BJ (cell line): ENCODE measurements at places on chromosomes 11 and 22.

DNA sequence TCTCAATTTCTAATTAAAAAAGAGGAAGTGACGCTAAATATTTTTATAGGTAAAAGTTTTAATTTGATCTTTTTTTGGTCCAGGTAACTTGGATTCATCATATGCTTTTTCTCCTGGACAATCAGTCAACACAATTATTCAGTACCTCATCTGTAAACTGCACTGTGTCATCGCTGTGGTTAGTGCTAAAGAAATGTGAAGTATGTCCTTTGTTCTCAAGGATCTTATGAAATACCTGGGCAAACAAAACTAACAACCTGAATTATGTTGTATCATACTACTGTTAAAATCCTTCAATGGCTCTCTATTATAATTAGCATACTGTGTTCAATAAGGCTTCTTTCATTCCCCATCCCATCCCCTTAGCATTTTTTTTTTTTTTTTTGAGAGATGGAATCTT, 19.9 kb upstream of the SCN3B start:
- DNase-seq: no peak

GRCh38 chr11:61009392-61010275, 38.2 kb downstream of the CD6 start:
- DNase-seq: no peak

- DNase-seq: no peak
These were observed 185.5 kb downstream of the SWAP70 start for GRCh38 chr11:9849389-9849788.

DNA sequence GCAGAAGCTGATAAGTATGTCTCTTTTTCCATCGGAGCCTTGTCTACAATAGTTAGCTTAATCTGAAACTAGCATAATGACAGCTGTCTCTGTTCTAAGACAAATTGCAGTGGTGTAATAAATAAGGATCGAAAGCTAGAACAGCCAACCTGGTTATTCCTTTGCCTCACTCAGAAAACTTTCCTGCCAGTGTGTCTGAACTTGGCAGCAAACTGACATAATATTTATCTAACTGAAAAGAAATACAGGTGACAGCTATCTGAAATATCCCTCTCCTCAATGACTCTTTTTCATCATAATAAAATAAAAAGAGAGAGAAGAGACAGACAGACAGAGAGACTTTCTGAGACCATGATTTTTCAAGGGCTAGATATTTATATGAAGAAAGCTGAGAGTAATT, 642.5 kb downstream of the LRRC4C start:
- DNase-seq: no peak

DNA sequence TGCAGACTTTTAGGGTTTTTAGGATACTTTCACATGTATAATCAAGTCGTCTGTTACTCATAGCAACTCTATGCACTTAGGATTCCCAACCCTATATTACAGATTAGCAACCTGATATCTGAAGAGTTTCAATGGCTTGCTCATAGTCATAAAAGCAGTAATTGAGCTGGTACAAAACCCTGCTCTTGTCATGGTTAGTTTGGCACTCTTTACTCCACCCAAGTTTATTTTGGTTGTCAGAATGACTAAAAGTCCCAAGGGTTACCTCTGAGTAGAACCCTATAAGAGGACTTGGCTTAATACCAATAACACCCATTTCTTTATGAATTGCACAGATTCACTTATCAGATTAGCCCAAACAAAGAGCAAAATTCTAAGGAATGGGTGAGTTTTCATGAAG, 550.6 kb downstream of the SOX6 start:
- no peak for DNase-seq

DNA sequence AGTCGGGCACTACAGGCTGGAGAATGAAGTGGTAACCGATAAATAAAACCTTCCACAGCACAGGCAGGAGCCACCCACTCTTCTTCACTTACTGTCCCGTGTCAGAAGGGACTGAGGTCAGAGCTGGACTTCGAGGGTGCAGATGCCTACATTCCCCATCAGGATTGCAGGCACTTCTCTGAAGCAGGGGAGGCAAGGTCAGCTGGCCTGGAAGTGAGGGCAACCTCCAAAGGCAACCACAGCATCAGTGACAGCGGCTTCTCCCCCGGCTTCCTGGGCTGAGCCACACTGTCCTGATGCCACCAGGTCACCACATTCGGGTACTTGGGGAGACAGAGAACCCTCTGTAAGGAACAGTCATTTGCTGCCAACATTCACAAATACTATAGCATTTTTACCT, 22.7 kb downstream of the TCIRG1 start:
- DNase-seq: no peak

DNA sequence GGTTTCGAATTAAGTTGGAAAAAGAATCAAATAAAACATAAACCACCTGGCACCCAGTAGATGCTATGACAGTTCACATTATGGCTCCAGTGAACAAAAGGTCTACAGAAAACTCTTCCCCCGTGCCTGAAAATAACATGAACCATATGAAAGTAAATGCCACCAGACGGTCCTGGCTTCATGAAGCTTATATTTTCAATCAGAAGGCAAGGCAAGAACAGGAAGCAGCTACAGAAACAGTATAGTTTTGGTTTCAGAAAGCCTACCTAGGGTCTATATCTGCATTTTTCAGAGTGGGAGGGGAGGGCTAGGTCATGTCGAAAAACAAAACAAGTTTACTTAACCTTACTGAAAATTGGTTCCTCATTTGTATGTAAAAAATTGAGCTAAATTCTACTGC, 9.8 kb downstream of the RAB30 start:
- DNase-seq: no peak
